ENCODE measurements at places on chromosomes 1 and 21. TPM values are rescaled to one million over a fixed set of nuclear protein-coding genes. Genes with fewer than 3 reads are reported as not detected.

DNA sequence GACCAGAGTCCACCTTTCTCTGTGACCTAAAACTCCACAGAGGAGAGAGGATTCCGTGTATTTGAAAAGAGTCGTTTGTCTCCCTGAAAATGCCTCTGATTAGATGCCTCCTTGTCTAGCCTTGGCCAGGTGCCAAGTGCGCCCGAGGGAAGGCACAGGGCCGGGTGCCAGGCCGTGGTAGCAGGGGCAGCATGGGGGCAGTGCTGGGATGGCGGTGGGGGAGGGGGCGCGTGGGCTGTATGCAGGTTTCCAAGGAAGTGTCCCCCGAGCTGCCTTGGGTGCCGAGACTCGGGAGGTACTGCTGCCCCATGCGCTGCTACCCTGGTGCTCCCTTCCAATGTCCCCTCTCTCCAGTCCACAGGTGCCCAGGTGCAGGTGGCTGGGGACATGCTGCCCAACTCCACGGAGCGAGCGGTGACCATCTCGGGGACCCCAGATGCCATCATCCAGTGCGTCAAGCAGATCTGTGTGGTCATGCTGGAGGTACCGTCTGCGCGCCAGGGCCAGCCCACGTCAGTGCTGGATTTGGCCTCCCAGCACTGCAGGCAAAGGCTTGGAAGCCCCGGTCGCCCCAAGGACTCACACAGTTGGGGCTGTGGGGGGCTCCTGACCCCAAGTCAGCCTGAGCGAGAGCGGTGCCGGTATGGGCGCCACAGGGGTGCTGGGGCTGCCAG is 70.9 kb upstream of the COL6A1 start:
- H3K27me3 ChIP-seq = no peaks in the 10 kb centered on the region
- no peaks in the 10 kb centered on the region for H3K4me1 ChIP-seq
- H3K36me3 ChIP-seq = no peaks in the 10 kb centered on the region
- H3K4me3 ChIP-seq = no peak overlapping the region
- DNase-seq = peak; percentile 89

- H3K27me3 ChIP-seq = peaks cover 2% of the 10 kb centered on the region
- no peak overlapping the region for H3K27ac ChIP-seq
- no peaks in the 10 kb centered on the region for H3K4me1 ChIP-seq
- no peak overlapping the region for H3K4me3 ChIP-seq
- DNase-seq = no peak
These were observed 1.5 kb upstream of the FCMR start for GRCh38 chr1:206923009-206923960.

GRCh38 chr1:107474877-107475612 is 334.2 kb downstream of the NTNG1 start:
- no peak overlapping the region for H3K27ac ChIP-seq
- no peaks in the 10 kb centered on the region for H3K36me3 ChIP-seq
- 0 out of 2 replicates have a peak, but pooled peaks cover 6% of the 10 kb centered on the region for H3K4me1 ChIP-seq
- H3K4me3 ChIP-seq = no peak overlapping the region

DNA sequence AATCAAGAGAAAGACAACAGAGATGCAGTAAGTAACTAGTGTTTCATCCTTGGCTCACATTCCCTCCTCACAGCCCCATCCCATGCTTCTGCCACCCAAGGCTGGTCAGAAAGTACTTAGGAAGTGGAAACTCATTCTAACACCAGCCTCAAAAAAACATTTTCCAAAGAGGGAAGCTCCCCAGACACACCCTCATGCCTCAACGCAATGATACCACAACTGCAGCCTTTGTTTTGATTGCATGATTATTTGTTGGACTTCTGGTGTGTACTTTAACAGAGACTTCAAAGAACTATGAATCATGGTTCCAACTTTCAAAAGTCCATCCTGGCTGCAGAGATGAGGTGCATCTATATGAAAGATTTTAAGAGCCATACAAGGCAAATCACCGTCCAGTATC is 45.2 kb upstream of the KCNA3 start:
- no peak overlapping the region for H3K27ac ChIP-seq
- no peak overlapping the region for H3K4me3 ChIP-seq
- H3K36me3 ChIP-seq = no peaks in the 10 kb centered on the region
- H3K4me1 ChIP-seq = no peaks in the 10 kb centered on the region
- no peaks in the 10 kb centered on the region for H3K27me3 ChIP-seq

- H3K4me3 ChIP-seq = no peak overlapping the region
- H3K36me3 ChIP-seq = no peaks in the 10 kb centered on the region
- no peaks in the 10 kb centered on the region for H3K27me3 ChIP-seq
These were observed 45.5 kb downstream of the MRPL37 start for GRCh38 chr1:54245501-54245900.

DNA sequence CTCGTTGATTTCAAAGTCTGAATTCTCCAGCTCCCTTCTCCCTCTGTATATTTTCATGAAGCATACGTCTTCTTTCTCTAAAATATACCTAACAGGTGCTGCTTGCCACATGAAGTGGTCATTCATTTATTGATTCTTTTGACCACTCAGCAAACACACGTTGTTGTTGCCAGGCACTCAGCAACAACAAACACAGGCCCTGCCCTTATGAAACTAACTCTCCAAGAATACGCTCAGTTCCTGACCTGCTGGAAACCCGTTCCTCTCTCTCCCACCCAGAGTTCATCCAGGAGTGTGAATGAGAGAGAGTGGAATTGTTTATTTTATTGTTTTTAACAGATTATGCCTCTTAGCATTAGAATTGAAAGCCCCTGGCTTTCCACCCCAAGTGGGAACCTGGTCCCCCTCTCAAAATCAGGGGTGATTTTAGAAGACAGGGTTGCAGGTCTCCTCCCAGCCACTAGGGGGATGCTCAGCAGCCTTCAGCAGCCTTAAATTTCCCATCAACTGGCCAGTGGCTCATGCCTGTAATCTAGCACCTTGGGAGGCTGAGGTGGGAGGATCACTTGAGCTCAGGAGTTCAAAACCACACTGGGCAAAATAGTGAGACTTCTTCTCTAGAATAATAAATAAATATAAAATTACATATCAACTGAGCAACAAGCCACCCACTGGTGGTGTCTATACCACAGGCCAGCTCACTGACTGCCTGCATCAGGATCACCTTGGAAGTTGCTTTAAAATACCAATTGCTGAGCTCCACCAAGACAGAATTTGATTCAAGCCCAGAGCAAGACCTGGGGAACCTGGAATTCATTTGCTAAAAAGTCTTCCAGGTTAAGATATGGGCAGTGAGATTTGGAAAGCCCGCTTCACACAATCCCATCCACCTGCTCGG is 181.0 kb upstream of the KLHDC7A start:
- H3K36me3 ChIP-seq = no peaks in the 10 kb centered on the region
- H3K27ac ChIP-seq = no peak overlapping the region
- peak; percentile 73 for DNase-seq
- H3K27me3 ChIP-seq = no peaks in the 10 kb centered on the region
- H3K4me1 ChIP-seq = no peaks in the 10 kb centered on the region

DNA sequence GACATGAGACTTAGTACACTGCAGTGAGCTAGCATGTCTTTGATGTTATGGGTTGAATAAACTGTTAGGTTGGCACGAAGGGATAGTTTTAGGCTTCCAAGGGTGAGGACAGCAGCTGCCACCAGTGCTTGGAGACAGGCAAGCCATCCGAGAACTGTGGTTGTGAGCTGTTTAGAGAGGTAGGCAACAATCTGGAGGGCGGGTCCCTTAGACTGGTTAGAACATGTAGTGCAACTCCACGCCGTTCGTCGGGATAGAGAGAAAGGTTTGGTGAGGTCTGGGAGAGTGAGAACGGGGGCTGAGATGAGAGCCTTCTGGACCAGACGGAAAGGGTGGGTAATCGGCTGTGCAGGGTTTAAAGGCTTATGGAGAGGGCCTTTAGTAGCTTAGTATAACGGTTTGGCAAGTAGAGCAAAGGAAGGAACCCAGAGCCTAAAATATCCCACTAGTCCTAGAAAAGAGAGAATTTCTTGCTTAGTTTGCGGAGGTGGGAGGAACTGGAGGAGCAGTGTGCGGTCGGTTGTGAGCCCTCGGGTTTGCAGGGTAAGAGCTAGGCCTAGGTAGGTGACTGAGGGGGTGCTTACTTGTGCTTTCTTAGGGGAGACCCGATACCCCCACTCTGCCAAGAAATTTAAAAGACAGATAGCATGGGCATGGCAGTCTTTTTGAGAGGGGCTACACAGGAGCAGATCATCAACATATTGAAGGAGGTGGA is 72.8 kb downstream of the CNST start:
- no peaks in the 10 kb centered on the region for H3K27me3 ChIP-seq
- H3K27ac ChIP-seq = no peak overlapping the region
- H3K4me1 ChIP-seq = peaks cover 2% of the 10 kb centered on the region
- no peak for DNase-seq
- H3K36me3 ChIP-seq = peaks cover 51% of the 10 kb centered on the region

- no peak overlapping the region for H3K4me3 ChIP-seq
- H3K4me1 ChIP-seq = no peaks in the 10 kb centered on the region
- DNase-seq = no peak
- H3K36me3 ChIP-seq = no peaks in the 10 kb centered on the region
- H3K27me3 ChIP-seq = no peaks in the 10 kb centered on the region
These were observed 20.9 kb upstream of the LRRC8B start for GRCh38 chr1:89503690-89504089.

DNA sequence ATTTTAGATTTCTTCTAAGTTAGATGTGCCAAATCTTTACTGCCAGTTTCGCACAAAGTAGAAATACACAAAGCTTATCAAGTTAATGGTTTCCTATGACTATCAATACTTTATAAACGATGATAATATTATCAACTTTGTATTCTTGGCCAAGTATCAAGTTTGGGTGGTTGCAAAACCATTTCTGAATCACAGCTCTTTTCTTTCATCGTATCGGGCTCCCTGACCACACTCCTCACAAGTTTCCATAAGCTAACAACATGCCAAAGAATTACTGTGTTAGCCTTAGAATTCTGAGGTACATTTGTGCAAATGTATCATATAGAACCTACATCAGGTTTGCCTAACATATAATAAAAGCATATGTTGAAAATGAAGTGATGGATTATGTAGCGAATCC is 311.0 kb downstream of the KCTD3 start:
- no peak for DNase-seq
- H3K4me3 ChIP-seq = no peak overlapping the region
- no peak overlapping the region for H3K27ac ChIP-seq
- no peaks in the 10 kb centered on the region for H3K36me3 ChIP-seq
- H3K27me3 ChIP-seq = no peaks in the 10 kb centered on the region

DNA sequence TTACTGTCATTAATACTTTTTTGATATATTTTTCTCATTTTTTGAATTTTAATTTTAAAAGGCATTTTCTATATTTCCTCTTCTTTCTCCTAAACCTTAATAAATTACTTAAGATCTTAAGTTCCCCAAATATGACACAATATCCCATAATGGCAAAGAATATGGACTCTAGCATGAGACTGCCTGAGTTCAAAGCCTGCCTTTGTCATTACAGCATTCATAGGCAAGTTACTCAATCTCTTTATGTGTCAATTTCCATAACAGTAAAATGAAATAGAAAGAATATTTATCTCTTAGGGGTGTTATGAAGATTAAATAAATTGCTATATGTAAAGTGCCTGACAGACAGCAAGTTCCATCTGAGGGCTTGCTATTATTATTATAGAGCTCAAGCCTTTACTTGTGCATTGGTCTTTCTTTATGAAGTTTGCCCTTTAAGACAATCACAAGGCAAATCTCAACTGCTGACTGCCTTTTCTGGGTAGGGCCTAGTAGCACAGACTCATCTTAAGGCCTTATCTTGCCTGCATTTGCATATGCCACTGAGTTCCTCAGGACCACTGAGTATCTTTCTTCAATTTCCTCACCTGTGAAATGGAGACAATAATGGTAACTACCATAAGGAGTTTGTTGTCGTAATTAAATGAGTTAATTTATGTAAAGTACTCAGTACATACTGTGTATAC is 231.0 kb downstream of the NRIP1 start:
- H3K36me3 ChIP-seq = no peaks in the 10 kb centered on the region
- DNase-seq = no peak
- H3K27ac ChIP-seq = no peak overlapping the region
- H3K4me1 ChIP-seq = no peaks in the 10 kb centered on the region
- H3K27me3 ChIP-seq = no peaks in the 10 kb centered on the region

DNA sequence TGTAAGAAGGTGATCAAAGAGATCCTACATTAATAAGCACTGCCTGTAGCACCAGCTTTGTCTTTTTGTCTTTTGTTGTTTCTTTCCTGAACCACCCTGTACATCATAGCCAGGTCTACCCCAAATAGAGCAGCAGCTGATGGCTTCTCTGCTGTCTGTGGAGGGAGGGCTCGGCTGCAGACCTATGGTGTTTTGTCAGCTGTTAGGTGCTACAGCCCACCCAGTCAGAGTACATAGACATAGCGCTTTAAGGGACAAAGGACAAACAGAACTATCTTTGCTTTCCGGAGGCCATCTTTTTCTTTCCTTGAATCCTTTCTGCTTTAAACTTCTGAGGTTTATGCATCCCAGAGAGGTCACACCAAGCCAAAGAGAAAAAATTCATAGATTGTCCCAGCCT is 258.1 kb downstream of the ZNF648 start:
- H3K36me3 ChIP-seq = no peaks in the 10 kb centered on the region
- H3K27me3 ChIP-seq = no peaks in the 10 kb centered on the region
- H3K4me1 ChIP-seq = no peaks in the 10 kb centered on the region
- DNase-seq = no peak
- H3K27ac ChIP-seq = no peak overlapping the region

DNA sequence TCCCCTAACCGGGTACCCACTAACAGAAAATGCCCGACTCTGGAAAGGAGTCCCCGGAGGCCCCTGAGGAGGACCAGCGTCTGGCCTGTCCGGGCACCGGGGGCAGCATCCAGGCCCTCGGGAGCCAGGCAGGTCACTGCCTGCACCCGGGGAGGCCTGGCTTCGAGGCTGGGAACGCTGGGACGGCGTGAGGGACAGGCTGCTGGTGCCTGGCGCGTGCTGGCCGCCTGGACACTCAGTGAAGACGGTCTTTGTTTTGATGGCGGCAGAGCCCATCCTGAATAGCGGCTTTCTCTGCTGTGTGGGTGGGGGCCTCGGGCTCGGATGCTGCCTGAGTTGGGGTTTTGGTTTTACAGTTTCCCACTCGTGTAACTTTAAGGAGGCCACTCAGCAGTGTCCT is 37.6 kb downstream of the PRKCZ start:
- H3K4me1 ChIP-seq = no peaks in the 10 kb centered on the region
- H3K4me3 ChIP-seq = no peak overlapping the region
- no peaks in the 10 kb centered on the region for H3K36me3 ChIP-seq

GRCh38 chr1:182054698-182055326 is 6.7 kb downstream of the ZNF648 start:
- no peak overlapping the region for H3K4me3 ChIP-seq
- no peak overlapping the region for H3K27ac ChIP-seq

DNA sequence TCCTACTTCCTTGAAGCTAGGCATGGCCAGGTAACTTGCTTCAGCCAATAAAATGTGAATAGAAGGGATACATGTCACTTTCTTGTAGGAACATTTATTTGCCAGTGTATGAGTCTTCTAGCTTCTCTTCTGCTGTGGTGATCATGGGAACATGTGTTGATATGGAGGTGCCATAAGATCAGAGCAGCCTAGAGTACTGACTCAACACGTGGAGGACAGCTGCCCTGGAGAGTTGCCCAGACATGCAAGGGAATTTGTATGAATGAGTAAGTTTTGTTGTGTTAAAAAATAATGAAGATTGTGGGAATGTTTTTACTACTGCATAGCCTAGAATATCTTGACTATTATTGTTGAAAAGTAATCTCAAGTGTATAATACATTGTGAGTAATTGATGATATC is 502.3 kb downstream of the NUF2 start:
- no peaks in the 10 kb centered on the region for H3K4me1 ChIP-seq
- no peak overlapping the region for H3K27ac ChIP-seq
- H3K36me3 ChIP-seq = no peaks in the 10 kb centered on the region
- H3K27me3 ChIP-seq = no peaks in the 10 kb centered on the region
- H3K4me3 ChIP-seq = no peak overlapping the region

Gene CFHR3
- polyA plus RNA-seq = 0.18 TPM

Gene SERTAD4
- 2.9 TPM for polyA plus RNA-seq

Gene SPOCD1
- 10.7 TPM for polyA plus RNA-seq

Gene KISS1
- 0.10 TPM for polyA plus RNA-seq

Gene OR2L3
- 0.02 TPM for polyA plus RNA-seq

Gene KCNK2
- polyA plus RNA-seq = 16.2 TPM
